ENCODE measurements at places on chromosomes 7 and 10. TPM values are rescaled to one million over a fixed set of nuclear protein-coding genes. Genes with fewer than 3 reads are reported as not detected.

- no peak for DNase-seq
- H3K27ac ChIP-seq, result no peak overlapping the region
- no peaks in the 10 kb centered on the region for H3K27me3 ChIP-seq
- no peaks in the 10 kb centered on the region for H3K36me3 ChIP-seq
- no peaks in the 10 kb centered on the region for H3K4me1 ChIP-seq
Measured at GRCh38 chr7:46320956-46321355, 399.9 kb upstream of the IGFBP3 start.

Gene ADRA2A
- 21.4 TPM for total RNA-seq

DNA sequence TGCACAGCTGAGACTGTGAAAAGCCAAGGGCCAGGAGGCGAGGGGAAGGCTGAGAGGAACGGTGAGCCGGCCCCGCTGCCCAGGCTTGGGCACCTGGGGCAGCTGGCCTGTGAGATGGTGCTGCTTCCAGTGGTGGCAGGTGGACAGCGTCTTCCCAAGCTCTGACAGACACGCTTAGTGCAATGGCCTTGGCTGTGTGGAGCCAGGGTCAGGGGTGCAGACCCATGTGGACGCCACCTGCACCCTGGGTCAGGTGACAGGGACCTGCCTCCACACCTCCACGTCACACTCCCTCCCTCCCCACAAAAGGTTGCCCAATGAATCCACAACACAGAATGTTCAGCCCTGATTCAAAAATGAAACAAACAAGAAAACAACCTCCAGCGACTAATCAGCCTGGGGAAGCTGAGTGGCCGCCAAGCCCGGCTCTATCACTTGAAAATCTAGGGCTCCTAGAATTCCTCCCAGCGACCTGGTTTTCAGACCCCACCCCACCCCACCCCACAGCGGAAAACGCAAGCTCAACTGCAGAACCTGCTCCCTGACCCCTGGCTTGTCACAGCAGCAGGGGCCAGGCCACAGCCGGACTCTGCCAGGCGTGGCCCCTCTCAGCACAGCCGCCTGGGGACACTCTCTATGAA is 54.3 kb downstream of the PRKAG2 start:
- no peak overlapping the region for H3K4me3 ChIP-seq
- no peaks in the 10 kb centered on the region for H3K36me3 ChIP-seq
- DNase-seq, result peak; percentile 61
- H3K27ac ChIP-seq, result no peak overlapping the region

DNA sequence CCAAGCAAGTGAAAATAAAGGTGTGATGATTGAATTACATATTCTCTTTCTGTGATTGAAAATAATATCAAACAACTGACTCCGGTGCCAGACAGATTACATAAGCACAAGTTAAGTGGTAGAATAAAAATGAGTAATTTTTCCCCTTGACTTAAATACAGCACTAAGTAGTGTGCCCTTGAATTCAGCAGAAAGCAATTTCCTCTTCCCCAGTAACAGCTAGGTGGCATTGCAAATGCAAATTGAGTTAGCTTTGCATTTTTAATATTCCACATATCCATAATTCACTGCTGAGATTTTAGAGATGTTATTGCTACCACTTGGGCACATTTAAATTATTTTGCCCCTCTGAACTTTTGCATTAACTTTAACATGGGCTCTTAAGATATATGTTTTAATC is 89.8 kb upstream of the NPVF start:
- DNase-seq, result no peak
- no peaks in the 10 kb centered on the region for H3K27me3 ChIP-seq

Gene INA
- not detected for total RNA-seq

Gene LEP
- total RNA-seq, result not detected
